ENCODE measurements at places on chromosomes 3 and 15.

- DNase-seq = no peak
Observed at GRCh38 chr3:139528281-139528680, 11.3 kb downstream of the RBP1 start.

DNA sequence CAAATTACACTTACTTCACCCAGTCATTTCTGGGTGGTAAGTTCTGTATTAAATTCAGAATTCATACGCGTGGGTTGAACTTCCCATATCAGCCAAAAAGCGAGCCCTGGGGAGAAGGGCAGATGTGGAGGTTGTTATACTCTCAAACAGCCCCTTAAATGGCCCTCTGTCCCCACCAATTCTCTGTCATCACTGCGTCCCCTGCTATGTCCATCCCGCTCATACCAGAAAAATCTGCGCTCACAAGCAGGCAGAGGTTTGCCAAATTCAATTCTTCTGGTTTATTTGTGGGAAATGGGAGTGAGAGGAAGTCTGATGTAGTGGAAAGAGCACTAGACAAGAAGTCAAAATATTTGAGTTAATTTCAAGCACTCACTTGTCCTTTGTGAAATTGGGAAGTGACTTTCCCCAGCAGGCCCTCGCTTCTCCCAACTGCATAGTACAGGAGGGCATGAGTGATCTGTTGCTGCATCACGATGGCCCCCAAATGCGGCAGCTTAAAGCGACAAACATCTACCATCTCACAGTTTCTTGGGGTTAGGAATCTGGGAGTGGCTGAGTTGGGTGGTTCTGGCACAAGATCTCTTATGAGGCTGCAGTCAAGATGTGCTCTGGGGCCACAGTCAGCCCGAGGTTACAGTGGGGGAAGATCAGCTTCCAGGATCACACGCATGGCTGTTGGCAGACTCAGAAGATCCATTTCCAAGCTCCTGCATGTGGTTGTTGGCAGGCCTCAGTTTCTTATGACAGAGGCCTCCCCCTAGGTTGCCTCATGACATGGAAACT is 67.7 kb downstream of the CPN2 start:
- DNase-seq = no peak

DNA sequence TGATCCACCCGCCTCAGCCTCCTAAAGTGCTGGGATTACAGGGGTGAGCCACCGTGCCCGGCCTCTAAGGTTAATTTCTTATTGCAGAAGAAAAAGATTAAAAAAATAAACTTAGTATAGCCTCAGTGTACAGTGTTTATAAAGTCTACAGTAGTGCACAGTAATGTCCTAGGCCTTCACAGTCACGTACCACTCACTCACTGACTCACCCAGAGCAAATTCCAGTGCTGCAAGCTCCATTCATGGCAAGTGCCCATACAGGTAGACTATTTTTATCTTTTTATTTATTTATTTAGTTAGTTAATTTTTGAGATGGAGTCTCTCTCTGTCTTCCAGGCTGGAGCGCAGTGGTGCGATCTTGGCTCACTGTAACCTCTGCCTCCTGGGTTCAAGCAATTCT is 3.2 kb upstream of the FLNB start:
- no peak for DNase-seq

- no peak for DNase-seq
Observed at GRCh38 chr3:136559896-136560295, 192.3 kb downstream of the STAG1 start.

GRCh38 chr15:42819786-42820185 is 82.9 kb upstream of the CDAN1 start:
- DNase-seq = no peak

DNA sequence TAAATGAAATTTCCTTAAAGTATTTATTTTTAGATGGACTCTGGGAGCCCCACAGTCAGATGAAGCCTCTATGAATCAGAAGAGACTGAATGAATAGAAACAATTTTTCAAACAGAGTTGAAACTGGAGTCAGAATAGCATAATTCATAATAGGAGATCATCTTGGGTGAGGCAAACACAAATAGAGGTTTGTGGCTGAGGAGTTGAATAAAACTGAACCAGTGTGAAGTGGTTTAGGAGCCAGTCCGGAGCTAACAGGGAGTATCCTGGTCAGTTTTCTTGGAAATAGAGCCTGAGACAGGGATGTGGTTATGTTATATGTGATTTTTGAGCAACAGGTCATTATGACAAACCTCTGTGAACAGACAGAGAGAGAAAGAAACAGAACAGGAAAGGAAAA is 39.2 kb downstream of the SAMMSON start:
- no peak for DNase-seq

DNA sequence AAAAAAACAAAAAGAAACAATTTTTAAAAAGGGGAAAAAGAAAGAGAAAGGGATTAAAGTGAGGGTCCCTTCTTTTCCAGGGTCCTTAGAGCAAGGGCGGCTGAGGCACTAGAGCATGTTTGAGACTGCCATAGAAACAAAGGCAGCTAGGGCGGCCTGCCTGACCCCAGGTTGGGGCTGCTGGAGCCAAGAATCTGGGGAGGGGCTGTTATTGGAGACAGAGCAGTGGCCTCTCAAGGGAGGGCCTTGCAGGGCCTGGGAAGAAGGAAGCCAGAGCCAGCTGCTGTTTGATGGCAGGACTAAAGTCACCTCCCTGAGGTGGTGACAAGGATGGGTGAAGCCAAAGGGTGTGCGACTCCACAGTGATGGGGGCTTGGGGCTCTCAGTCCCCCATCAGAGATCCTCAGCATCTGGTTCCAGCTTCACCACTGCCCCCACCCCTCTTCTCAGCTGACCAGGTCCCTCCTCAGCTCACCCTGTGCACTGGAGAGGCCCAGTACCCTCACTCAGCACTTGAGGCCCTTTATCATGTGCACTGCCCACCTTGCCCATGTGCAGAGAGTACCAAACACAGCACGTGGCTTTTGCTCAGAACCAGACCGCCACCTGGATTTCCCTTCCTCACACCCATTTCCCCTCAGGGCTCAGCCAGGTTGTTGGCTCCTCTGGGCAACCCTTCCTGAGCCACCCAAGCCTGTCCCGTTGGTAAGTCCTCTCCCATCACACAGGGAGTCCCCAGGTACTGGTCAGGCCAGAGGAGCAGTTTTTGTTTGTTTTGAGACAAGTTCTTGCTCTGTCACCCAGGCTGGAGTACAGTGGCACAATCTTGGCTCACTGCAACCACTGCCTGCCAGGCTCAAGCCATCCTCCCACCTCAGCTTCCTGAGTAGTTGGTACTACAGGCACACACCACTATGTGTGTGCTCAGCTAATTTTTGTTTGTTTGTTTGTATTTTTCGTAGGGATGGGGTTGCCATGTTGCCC is 1.7 kb downstream of the TMEM89 start:
- DNase-seq = no peak

GRCh38 chr15:86919581-86919980 is 839.9 kb downstream of the AGBL1 start:
- no peak for DNase-seq

- DNase-seq = no peak
Observed at GRCh38 chr15:64146041-64146440, 5.5 kb upstream of the SNX22 start.

GRCh38 chr3:56251343-56251945 is 216.8 kb downstream of the ERC2 start:
- peak; percentile 38 for DNase-seq
